ENCODE measurements at places on chromosomes 16 and 17.

DNA sequence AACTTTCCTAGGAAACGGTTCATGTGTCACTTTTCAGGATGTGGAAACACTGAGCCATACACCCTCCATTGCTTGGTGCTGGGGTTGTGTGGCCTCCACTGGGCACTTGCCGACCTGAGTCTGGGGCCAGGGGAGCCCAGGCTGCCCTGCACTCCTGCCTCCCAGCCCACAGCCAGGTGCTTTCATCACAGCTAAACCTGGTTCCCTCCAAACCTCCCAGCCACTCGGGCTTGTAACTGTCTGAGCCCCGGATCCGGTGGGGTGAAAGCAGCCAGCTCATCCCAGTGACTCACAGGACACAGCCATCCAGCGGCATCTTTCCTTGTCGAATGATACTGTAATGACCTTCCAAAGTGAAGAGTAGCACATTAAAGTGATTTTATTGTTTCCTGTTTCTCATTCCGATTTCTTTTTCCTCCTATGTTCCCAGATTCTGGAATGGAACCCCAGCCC lies 19.8 kb downstream of the CARHSP1 start:
- H3K4me1 ChIP-seq, result no peaks in the 10 kb centered on the region
- no peak overlapping the region for H3K27ac ChIP-seq
- H3K27me3 ChIP-seq, result no peaks in the 10 kb centered on the region
- H3K36me3 ChIP-seq, result no peaks in the 10 kb centered on the region
- no peak for DNase-seq
- no peak overlapping the region for H3K4me3 ChIP-seq

DNA sequence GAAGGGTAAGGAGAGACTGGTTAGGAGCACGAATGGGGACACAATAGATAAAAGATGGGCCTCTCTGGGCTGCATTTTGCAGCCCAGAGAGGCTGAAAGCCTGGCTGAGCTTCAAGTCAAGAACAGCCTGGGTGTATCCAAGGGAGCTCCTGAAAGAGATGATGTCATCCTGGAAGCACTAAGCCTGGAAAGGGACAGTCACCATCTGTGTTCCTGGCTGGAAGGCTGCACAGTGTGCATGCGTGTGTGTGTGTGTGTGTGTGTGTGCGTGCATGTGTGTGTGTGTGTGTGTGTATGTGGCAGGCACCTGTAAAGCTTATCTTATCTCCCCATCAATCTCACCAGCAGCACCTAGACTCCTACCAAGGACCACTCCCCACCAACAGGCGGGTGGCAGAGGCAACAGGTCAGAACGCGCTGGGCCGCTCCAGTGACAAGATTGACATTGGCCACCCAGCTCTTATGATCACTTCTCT lies 44.1 kb downstream of the COG7 start:
- no peak for DNase-seq
- no peaks in the 10 kb centered on the region for H3K27me3 ChIP-seq
- peaks cover 39% of the 10 kb centered on the region for H3K4me1 ChIP-seq
- no peaks in the 10 kb centered on the region for H3K36me3 ChIP-seq
- H3K27ac ChIP-seq, result no peak overlapping the region
- H3K4me3 ChIP-seq, result no peak overlapping the region

GRCh38 chr17:64732336-64733006 lies 70.4 kb upstream of the SMURF2 start:
- no peak for DNase-seq
- no peak overlapping the region for H3K4me3 ChIP-seq
- no peaks in the 10 kb centered on the region for H3K36me3 ChIP-seq
- no peaks in the 10 kb centered on the region for H3K4me1 ChIP-seq

DNA sequence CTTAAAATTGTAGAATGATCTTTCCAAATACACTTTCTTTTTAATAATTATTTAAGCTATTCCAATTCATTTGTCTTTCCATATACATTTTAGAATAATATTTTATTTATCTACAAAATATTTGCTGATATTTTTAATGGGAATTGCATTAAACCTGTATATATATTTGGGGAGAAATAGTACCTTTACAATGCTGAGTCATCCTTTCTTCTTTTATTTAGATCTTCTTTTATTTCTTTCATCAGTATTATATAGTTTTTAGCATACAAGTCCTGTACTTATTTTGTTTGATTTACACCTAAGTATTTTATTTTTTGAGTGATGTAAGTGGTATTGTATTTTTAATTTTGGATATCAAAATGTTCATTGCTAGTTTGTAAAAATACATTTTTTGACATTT lies 639.5 kb upstream of the GOT2 start:
- no peaks in the 10 kb centered on the region for H3K36me3 ChIP-seq
- no peak overlapping the region for H3K4me3 ChIP-seq
- no peak for DNase-seq
- H3K27me3 ChIP-seq, result no peaks in the 10 kb centered on the region
